ENCODE measurements at places on chromosomes 4 and X.

- no peak for DNase-seq
These were observed 63.7 kb downstream of the RBPJ start for GRCh38 chr4:26384380-26385057.

- DNase-seq: no peak
These were observed 967.2 kb downstream of the RPA4 start for GRCh38 chrX:97850911-97851310.

GRCh38 chr4:2994917-2995316 lies 31.5 kb downstream of the GRK4 start:
- no peak for DNase-seq

DNA sequence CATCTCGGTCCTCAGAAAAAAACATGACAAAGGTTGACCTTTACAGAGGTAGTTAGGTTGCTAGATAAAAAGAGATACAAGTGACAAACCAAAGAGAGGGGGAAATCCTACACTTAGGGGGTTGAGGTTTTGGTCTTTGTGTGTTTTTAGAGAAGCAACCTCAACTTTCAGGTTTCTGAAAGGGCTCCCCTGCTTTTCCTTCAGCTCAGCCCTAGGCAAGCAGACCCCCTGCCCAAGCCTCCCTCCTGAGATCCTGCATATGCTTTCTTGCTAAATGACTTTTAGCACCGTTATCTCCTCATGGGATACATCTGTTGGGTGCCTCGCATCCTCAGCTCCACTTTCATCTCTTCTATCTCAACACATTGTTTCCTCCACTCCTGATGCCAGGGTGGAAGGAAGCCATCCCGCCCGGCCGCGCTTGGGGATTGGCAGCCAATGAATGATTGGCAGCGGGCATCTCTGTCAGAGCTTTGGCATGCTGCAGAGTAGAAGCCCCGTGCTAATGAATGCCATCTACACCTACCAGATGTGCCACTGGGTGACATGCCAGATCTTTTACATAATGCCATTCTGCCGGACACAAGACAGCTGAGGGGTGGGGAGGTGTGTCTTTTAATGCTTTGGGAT lies 15.0 kb upstream of the PRDM8 start:
- no peak for DNase-seq

- DNase-seq: no peak
These were observed 66.6 kb upstream of the ENPP6 start for GRCh38 chr4:184284336-184284690.

GRCh38 chr4:77481856-77482255 lies 123.8 kb upstream of the CXCL13 start:
- no peak for DNase-seq

DNA sequence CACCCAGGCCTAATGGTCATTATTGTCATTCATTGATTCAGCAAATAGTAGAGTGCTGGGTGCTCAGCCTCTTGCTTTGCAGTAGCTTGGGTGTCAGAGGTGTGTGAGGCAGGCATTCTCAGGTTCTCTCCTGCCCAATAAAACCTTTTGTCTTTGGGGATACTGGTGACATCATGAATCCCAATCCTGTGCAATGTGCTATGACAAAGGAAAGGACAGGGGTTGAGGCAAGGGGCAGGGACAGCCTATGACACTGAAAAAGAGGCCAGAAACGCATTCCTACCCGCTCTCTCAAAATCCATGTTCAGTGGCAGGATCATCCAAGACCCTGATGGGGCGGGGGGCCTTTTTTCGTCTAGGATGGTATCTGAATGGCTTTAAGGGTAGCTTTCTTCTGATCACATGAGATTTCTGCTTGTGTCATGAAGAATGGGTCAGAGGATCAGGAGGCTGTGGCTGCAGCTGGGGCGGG lies 1.5 kb upstream of the FAM193A start:
- peak; percentile 38 for DNase-seq

DNA sequence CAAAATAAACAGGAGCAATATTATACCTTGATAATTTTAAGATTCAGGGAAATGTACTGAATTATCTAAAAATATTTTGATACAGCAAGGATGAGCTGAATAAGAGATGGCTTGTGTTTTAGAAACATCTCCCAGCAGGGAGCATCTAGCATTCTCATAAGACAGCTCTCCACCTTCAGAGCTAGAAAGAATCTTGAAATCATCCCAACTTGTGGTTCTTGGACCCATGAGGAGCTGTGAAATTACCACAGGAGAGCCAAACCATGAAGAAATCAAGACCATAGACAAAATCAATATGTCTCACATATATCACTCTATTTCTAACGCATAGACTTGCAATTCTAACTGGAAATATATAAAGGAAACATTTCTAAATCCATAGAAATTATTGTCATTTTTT lies 210.6 kb upstream of the DKK2 start:
- DNase-seq: no peak

- peak; percentile 60 for DNase-seq
These were observed 241.7 kb upstream of the PSAPL1 start for GRCh38 chr4:7676398-7676922.

- DNase-seq: no peak
These were observed 1130.9 kb upstream of the PRKX start for GRCh38 chrX:4844376-4844775.

- no peak for DNase-seq
These were observed 64.8 kb downstream of the TBC1D9 start for GRCh38 chr4:140691369-140691768.

DNA sequence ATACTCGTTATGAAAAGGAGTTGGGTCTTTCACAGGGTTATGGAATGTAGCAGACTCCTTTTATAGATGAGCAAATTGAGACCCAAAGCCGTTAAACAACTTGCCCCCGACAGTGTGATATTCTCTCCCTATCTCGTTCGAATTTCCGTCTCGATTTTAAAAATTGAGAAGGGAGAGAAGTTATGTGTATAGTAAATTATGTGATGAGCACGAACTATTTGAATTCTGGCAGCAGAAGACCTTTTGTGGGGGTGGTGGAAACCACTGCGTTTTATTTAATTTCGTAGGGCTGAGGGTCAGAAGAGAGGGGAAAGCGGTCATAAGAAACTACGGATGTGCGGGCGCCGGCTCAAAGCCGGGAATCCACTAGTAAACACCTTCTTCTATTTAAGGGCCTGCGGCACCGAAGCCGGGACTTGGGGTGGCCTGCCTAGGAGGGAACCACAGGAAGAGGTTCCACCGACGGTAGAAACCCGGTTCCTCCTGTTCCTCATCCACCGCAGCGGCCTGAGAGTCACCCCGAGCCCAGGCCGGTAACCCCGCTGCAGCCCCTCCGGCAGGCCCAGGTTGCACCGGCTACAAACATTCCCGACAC lies 1.5 kb upstream of the DDX3X start:
- DNase-seq: no peak

GRCh38 chrX:41512394-41512793 lies 65.3 kb downstream of the NYX start:
- DNase-seq: no peak

GRCh38 chrX:46812445-46812844 lies 24.4 kb upstream of the RP2 start:
- no peak for DNase-seq

- no peak for DNase-seq
These were observed 21.6 kb downstream of the TEC start for GRCh38 chr4:48247878-48248558.

DNA sequence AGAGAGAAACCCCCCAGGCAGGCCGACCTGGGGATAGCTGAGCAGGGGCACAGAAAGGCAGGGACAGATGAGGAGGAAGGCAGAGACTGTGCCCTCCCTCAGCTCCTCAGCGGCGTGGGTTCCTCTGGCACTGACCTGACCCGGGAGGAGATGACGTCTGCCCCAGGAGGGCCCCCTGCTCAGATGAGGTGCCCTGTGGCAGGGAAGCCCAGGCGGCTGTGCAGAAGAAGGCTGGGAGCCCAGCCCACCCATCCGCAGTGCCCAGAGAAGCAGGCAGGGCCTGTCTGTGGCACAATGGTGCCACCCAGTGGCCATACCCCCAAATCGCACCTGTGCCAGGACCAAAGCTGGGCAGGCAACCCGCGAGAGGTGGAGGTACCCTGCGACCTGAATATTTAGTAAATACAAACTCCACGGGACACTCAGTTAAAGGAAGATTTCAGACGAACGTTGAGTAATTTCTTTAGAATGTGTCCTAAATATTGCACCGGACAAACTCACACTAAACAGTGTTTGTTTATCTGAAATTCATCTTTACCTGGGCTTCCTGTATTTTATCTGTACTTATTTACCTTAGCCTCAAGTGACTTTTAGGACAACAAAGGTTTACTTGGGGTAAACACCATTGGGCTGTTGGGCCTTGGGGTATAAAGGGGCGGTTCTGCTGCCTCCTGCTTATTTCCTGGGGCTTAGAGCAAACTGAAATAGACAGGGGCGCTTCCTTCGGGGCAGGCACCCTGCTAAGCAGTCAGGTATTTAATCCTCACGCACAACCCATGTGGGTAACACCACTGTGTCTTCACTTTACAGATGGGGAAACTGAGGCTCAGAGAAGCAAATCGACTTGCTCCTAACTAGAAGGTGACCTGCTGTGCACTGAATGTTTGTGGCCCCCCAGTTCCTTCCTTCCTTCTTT lies 46.5 kb upstream of the HMX1 start:
- peak; percentile 68 for DNase-seq

Measured in left hindlimb (tissue), 1 donor.